T-helper 17 cell (primary cell): ENCODE measurements at places on chromosomes 4 and X.

DNA sequence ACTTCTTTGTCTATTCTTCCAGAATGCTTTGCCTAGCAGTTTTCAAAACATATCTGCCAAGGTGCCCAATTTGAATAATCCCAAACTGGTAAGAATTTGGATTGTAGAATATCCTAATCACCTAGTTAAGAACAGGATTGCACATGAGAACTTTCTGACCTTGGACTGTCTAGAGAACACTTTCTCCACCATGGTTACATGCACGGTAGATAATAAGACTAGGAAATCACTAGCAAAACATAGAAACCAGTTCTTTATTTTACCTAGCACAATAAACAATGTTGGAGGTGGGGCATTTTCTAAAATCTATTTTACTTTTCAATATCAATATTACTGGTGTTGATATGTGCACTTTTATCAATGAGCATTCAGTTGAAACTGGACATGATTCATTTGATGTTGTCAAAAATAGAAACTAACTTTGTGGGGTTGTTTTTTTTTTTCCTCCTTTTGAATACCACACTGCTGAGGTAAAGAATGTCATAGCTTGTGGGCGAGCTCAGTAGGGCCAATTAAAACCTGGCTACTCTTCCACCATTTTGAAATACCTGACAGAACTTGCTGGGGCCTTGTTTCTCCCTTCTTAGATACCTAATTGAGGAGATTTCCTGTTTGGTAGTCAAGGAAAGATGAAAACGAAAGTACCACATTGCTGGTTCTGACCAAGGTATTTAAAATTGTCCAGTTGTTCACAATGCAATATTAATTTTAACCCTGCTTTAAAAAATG is 10.4 kb downstream of the MID1IP1 start:
- no peak for DNase-seq

GRCh38 chr4:90419124-90419711 is 292.0 kb downstream of the CCSER1 start:
- DNase-seq = no peak

DNA sequence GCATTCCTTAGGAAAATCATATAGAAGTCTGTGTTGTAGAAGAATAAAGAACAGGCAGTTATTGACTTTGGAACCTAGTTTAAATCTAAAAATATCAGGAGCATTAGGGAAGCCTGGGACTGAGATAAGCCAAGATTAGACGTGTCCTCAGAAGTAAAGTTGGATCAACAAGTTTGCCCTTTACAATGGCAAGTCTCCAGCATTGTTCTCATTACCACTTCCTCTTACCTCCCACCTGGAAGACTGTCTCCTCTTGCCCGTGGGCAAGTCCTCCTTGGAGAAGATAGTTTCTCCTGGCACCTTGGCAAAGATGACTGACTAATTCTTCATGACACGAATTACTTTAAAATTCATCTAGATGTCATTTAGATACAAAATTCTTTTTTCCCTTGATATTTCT is 37.8 kb downstream of the CNKSR2 start:
- no peak for DNase-seq

- no peak for DNase-seq
These were observed 7.4 kb downstream of the APOO start for GRCh38 chrX:23900220-23900797.
